ENCODE measurements at places on chromosomes 5 and 9. TPM values are rescaled to one million over a fixed set of nuclear protein-coding genes. Genes with fewer than 3 reads are reported as not detected.

DNA sequence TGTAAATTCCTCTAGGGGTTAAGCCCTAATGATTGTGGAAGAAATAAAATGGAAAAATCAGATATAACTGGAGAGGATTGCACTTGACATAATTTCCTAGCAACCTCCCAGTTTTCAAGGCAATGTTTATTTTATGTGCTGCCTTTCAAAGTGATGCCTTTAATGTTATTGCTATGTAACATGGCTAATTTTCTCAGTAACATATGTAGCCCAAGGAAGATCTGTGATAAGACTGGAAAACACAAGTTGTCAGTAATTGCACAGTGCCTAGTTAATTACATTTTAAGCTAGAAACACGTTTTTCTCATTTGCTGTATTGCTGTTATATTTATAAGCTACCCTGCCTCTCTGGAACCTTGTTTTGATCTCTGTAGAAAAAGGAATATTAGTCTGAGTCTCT is 49.2 kb upstream of the KCNN2 start:
- no peak for DNase-seq

- DNase-seq: no peak
Measured at GRCh38 chr5:154868702-154869101, 10.3 kb downstream of the CNOT8 start.

- DNase-seq: no peak
Measured at GRCh38 chr5:29796013-29796412, 1397.5 kb upstream of the CDH6 start.

- DNase-seq: peak; percentile 96
Measured at GRCh38 chr9:129482521-129483414, 138.1 kb downstream of the C9orf50 start.

DNA sequence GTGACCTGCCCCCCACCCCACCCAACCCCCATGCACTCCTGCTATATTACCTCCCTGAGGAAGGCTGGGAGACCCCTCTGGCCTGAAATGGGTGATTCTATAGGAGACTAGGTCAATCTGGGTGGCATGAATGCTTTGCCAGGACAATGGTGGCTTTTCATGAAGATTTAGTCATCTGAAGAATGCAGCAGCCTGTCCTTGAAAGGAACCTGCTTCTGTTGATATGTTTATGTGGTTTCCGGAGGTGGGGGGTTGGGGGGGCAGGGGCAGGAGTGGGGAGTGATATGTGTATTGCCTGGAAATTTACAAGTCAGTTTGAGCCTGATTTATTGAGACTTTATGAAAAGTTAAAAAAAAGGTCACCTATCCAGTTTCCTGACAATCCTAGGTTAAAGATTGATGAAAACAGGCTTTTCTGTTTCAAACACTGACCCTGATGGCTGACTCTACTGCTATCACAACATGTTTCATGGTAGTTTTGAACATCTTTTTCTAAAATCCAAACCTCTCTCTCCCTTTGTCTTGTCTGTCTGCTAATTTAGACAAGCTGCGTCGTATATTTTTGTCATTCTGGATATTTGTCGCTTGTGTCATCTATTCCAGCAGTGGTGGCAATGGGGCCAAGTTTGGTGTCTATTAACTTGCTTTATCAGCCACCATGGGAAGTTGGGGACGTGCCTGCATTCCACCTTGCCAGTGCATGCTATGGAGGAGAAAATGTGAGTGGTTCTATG is 153.7 kb upstream of the EGFLAM start:
- no peak for DNase-seq

PCDHB7 gene
- total RNA-seq: 2.6 TPM

CD72 gene
- total RNA-seq: 4.2 TPM

IL7R gene
- 5.3 TPM for total RNA-seq

LHFPL2 gene
- total RNA-seq: 34.9 TPM

All from posterior vena cava (tissue), 2 donors.